ENCODE measurements at places on chromosomes 12 and 14. TPM values are rescaled to one million over a fixed set of nuclear protein-coding genes. Genes with fewer than 3 reads are reported as not detected.

- no peak for DNase-seq
Measured at GRCh38 chr12:6318440-6318879, 8.0 kb downstream of the PLEKHG6 start.

The KIF21A gene
- 13.6 TPM for total RNA-seq

The SLC17A8 gene
- not detected for total RNA-seq

GRCh38 chr14:34128665-34129064 lies 177.8 kb upstream of the EGLN3 start:
- no peak for DNase-seq

- DNase-seq: no peak
Measured at GRCh38 chr12:77746096-77746495, 84.6 kb upstream of the NAV3 start.

The STAB2 gene
- total RNA-seq: not detected

DNA sequence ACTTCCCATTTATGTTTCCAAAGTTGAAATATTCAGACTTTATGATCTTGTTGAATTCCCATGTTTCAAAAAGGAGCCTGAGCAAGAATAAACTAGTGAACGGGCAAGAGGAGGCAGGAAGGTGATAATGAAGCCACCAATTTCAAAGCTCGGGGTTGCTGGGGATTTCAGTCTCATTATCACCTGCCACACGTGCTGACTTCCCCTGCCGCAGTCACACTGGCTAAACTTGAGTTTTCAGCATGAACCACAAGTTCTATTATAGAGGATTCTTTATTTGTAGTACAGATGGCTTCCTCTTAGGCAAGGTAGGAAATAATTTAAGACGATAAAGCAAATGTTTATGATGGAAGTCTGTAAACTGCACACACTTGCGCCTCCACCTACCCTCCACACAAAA lies 18.1 kb upstream of the DIABLO start:
- DNase-seq: no peak

- peak; percentile 53 for DNase-seq
Measured at GRCh38 chr12:110280392-110280778, 662 bp upstream of the ATP2A2 start.

The AKAP5 gene
- total RNA-seq: 0.60 TPM

The IAPP gene
- not detected for total RNA-seq

The SUPT16H gene
- 65.4 TPM for total RNA-seq

The C12orf60 gene
- total RNA-seq: 4.0 TPM

DNA sequence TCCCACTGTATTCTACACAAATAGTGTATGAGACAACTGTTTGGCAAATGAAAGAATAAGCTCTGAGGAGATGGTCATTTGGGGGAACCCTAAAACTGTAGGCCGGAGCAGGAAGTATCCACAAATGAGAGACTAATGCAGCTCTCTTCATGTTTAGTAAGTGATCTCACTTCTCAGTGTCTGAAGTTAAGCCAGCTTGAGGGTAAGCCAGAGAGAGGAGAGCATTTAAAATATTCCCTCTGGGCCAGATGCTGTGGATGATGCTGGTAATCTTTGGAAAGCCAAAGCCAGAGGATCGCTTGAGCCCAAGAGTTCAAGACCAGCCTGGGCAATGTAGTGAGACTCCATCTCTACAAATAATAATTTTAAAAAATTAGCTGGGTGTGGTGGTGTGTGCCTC lies 130.6 kb upstream of the SINHCAF start:
- DNase-seq: no peak

The LRTM2 gene
- not detected for total RNA-seq

DNA sequence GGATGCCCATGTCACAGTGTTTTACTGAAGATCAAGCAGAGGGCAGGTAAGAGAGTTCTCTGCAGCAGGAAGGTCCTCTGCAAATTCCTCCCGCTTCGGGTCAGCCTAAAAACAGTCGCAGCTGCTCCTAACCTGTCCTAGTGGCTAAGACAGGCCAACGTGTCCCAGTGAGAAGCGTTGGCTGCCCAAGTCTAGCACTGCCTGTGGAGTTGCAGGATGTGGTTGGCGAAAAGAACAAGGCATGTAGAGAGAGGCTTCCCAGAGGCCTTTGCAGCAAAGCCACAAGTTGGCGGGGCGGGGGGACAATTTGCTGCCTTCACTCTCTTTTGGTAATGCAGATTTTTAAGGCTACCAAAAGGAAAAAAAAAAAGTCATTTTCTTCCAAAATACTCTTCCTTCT lies 340.1 kb downstream of the BCL11B start:
- DNase-seq: no peak

The KCNJ8 gene
- not detected for total RNA-seq

- no peak for DNase-seq
Measured at GRCh38 chr14:36591482-36591881, 9.1 kb upstream of the NKX2-8 start.

The KLRD1 gene
- total RNA-seq: 0.68 TPM
